ENCODE measurements at places on chromosomes 4 and X.

- DNase-seq: no peak
Observed at GRCh38 chr4:86840858-86841257, 8.3 kb downstream of the SLC10A6 start.

DNA sequence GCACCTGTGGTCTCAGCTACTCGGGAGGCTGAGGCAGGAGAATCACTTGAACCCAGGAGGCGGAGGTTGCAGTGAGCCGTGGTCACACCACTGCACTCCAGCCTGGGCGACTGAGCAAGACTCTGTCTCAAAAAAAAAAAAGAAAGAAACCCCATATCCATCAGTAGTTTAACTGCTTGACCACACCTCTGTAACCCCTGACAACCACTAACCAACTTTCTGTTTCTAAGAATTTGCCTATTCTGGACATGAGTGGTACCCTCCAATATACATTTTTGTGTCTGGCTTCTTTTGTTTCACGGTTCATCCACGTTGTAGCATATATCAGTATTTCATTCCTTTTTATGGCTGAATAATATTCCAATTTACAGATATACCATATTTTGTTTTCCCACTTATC is 9.1 kb downstream of the PPAT start:
- DNase-seq: no peak

GRCh38 chrX:150184491-150184890 is 178.6 kb upstream of the MAMLD1 start:
- no peak for DNase-seq

DNA sequence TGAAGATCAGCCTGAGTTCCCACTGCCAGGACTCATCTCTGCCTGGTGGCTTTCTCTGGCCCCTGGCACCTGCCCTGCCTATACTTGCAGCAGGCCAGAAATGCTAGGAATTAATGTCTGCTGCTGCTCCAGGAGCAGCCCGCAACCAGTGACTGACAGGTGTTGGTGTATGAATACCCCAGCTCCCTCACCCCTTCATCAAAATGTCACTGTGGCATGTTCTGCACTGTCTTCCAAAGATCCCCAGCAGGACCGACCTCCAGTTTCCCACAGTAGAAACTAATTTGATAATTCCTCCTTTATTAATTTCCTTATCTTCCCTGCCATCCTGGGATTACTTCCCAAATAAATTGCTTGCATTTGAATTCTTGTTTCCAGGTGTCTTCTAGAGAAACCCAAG is 425.4 kb downstream of the BCOR start:
- DNase-seq: no peak

- DNase-seq: no peak
Observed at GRCh38 chrX:101393530-101394305, 2.9 kb downstream of the RPL36A start.

DNA sequence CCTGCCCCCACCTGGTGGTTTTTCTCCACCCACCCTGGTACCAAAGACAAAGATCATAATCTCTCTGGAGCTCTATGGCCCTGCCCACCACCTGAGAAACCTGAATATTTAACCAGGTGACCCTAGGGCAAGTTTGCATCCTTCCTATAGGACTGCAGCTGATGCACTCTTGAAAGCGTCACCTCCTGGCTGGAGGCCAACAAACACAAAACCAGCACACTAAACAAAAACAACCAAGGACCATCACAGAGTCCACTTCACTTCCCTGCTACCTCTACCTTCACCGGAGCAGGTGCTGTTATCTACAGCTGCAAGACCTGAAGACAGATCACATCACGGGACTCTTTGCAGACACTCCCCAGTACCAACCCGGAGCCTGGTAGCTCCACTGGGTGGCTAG is 296.7 kb upstream of the FGF13 start:
- DNase-seq: no peak

DNA sequence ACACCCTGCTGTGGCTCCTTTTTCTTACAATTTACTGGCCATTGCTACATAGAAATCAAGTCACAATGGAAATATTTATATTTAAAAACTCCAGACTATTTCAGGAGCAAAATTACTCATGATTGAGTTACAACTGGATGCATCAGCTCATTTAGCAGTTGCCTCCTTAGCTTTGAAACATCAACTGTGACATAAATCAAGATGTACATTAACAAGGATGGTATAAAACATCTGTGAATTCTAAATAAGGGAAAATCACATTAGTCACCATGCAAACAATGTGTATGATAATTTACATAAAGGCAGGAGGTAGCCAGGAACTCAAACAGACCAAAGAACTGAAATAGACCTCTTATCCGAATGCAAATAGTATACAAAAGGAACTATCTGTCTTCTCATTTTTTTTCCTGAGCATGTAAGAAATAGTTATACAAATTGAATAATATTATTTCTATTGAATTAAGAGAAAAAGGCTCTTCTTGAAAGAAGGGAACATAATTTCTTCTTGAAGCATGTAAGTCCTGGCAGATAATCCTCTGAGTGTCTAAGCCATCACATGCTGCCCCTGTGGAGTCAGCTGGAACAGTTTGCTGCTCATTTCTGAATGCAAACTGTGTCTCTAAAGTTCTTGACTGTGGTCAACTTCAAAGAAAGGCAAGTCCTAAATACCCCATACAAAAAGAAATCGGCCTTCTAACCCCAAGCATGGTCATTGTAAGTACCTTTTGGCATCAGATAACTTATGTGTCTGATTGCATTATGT is 151.2 kb downstream of the NAA11 start:
- no peak for DNase-seq

GRCh38 chrX:150569155-150569477 is 695 bp downstream of the MTM1 start:
- DNase-seq: peak; percentile 27

DNA sequence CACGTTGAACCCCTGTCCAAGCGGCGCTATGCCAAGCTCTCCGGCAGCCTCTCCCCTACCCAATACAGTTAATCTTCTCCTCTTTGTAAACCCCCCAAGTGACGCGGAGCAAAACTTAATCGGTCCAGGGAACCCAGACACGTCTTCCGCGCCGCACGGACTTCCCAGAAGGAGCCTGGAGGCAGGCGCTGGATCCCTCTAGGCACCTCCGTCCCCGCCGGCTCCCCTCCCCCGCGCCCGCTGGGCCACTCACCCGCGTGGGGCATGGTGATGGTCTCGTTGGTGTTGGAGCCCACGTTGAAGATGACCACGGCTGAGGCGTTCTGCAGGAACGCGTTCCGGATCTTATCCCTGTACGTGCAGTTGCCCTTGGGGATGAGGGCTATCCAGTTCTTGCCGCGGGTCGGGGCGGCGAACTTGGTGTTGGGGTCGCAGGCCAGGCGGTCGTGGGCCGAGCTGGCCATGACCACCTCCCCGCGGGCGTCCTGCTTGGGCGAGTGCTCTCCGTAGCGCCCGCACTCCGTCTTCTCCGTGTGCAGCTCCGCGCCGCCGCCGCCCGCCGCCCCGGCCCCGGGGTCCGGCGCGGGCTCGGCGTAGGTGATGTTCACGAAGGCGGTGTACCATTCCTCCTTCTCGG is 1.1 kb downstream of the RNF150 start:
- DNase-seq: no peak

DNA sequence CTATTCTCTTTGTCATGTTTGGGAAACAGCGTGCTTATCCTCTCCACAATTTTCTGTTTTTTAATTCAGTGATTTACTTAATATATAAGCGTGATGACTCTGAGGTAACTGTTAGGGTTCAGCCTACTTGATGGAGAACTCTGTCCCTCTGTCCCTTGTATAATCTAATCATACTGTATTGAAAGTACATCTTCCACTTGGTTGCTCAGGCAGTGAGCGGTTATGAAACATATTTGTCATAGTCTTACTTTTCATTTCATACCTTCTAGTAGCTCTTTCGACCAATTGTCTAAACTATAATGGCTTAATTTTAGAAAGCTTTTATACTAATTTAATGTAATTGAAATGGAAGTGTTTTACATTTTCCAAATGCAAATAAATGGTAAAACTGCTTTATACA is 469.0 kb downstream of the TLL1 start:
- DNase-seq: no peak

- no peak for DNase-seq
Observed at GRCh38 chr4:110865611-110866259, 242.9 kb upstream of the PITX2 start.

DNA sequence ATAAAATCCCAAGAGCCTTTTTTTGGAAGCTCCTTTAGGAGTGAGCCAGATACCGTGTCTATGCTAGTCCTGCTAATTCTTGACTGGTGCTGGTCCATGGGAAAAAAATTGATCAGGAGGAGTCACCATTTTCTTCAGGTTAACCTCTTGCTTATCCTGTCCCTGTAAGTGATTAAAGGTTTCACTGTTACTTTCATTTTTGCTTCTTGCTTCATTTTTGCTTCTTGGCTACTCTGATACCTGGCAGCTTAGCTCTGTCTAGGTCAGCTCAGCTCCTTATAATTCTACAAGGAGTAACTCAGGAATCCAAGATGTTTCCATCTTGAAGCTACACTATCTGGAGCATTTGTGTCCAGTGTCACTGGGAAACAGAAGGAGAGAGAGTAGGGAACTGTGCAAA is 45.7 kb downstream of the AFM start:
- no peak for DNase-seq

DNA sequence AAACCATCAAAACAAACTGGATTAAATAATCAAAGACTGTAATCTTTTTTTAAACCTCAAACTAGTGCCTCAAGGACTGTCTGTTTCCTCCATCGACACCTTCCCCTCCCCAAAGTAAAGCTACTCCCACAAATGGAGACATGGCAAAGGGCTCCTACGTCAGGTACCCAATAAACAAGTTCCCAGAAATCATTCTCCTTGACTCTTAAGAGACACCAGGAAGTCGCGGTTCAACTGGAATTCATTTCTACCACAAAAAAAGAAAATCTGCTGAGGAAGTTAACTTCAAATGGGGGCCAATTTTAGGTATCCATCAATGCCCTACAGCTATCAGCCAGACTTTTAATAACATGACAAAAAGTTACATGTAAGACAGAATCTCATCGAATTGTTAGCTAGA is 2.5 kb downstream of the RPS4X start:
- DNase-seq: no peak

DNA sequence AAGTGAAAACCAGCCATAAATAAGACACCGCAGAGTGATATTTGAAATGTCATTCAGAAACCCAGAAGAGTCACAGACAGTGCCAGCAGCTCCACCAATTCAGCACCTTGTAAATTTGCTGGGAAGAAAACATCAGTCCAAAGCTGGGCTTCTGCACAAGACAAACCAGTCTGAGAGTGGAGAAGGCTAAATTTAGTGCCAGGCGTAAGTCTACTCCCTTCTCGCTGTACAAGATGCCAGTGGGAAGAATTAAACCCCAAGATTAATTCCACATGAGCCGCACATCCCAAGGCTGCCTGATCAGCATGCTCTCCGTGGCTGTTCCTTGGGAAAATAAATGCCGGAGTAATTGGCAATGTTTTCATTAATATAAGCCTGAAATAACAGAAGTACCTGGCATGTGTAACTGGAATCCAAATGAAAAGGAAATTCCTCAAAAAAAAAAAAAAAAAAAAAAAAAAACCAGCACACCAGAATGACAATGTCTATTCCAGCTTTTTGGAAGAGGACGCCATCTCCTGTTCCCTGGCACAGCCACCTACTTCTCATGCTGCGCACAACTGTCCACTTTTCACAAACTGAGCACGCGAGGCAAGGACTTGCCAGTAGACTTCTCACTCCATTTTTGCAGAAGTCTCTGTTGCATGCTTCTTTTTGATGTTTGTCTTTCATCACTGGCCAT is 95.5 kb downstream of the NSUN7 start:
- DNase-seq: no peak

- no peak for DNase-seq
Observed at GRCh38 chr4:8314691-8315255, 45.2 kb downstream of the HTRA3 start.

DNA sequence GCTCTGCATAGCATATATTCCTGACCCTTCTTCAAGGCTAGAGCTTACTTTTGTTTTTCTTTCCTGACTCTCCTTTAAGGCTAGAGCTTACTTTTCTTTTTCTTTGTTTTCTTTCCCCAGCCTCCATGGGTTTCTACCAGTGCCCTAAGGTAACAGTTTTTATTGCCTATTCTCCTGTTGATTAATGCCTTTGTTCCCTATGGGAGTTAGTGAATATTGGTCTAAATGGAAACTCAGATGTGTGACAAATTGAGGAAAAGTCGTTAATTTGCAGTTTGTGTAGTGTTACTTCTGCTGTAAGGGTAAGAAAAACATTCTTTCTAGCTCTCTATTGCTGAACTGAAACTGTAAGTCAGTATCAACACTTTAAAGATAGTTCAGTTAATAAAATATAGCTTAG is 358.7 kb downstream of the IL15 start:
- no peak for DNase-seq

- DNase-seq: no peak
Observed at GRCh38 chrX:74246524-74246923, 57.5 kb upstream of the ZCCHC13 start.

GRCh38 chrX:68462653-68463052 is 29.4 kb upstream of the OPHN1 start:
- peak; percentile 3 for DNase-seq

DNA sequence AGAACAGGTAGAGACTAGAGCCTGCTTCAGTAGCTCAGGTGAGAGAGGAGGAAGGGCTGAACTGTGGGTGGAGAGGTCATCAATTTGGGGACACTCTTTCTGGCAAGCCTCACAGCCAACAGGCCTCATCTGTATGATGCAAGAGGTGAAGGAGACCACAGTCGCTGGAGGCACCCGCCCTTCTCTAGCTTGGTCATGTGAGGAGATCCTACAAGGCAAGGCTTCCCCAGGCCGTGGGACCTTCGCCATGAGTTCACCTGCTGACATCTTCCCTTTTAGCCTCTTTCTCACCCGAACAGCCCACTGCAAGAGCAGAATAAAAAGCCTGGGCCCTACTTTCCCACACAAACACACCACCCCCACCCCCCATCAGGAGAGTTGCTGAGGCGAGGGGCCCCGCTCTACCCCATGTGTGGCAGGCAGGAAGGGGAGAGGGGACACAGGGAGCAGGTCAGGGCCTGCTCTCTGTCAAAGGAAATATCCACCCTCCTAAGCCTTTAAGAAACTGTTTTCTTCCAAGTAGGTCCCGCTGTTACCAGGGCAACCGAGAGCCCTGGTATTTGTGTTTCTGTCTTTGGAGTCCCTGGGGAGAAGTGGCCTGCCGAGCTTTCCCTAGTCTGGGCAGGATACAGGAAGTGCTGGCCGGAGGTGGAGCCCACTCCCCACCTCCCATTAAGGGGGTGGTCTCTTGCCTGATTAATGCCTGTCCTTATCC is 8.1 kb downstream of the RTL5 start:
- DNase-seq: no peak

- no peak for DNase-seq
Observed at GRCh38 chrX:120428309-120428708, 40.8 kb downstream of the LAMP2 start.

DNA sequence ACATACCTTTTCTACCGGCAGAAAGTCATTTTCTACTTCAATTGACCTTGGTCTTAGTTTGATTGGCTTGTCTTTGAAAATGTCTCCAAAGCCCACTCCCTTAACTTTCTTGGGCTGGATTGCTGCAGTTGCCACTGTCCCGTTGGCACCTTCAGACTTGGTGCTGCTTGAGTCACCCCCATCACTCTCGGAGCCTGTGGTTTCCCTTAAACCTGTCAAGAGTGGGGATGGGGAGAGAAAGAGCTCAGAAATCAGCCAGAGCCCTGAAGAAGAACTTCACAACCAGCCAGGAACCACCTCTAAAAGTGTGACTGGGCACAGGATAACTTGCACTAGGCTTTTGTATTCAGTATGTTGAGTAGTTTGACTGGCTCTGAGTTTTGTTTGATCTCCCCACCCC is 168.5 kb upstream of the MAP3K15 start:
- peak; percentile 37 for DNase-seq

Data from stimulated activated CD4-positive, alpha-beta T cell treated with anti-CD3 and anti-CD28 coated beads, Interleukin-1b, Interleukin-23, amount 100 ng/mL, for 48 hours (primary cell).